ENCODE measurements at places on chromosomes 12 and 14. TPM values are rescaled to one million over a fixed set of nuclear protein-coding genes. Genes with fewer than 3 reads are reported as not detected.

Gene ZNF84
- total RNA-seq: 6.4 TPM

Gene RNF212B
- total RNA-seq: not detected

Gene MYL2
- total RNA-seq: 0.74 TPM

Gene TPH2
- total RNA-seq: not detected

Gene LPAR5
- not detected for total RNA-seq

Gene CPNE6
- total RNA-seq: not detected

Gene KCNMB4
- 0.45 TPM for total RNA-seq

Gene AKAP6
- 0.15 TPM for total RNA-seq

Gene FAM222A
- 0.15 TPM for total RNA-seq

Gene LAG3
- total RNA-seq: 0.74 TPM

Gene NUDT14
- total RNA-seq: 6.7 TPM

Gene TBC1D30
- total RNA-seq: 0.45 TPM

Gene ANKS1B
- total RNA-seq: not detected

Gene GDF3
- total RNA-seq: not detected

Gene SLC16A7
- total RNA-seq: 22.5 TPM

Gene C12orf57
- total RNA-seq: 267 TPM

Gene DTX1
- not detected for total RNA-seq

Gene SERPINA12
- total RNA-seq: not detected

Gene SLC39A9
- 63.7 TPM for total RNA-seq

Gene PAWR
- 33.5 TPM for total RNA-seq

Gene C14orf39
- total RNA-seq: 0.67 TPM

Gene RNFT2
- total RNA-seq: 5.2 TPM

Gene PUS1
- 12.5 TPM for total RNA-seq

Gene ACTR6
- total RNA-seq: 12.5 TPM

Gene ARHGEF40
- 31.1 TPM for total RNA-seq

Gene JAG2
- total RNA-seq: 0.30 TPM
